ENCODE measurements at places on chromosomes 12 and 14. TPM values are rescaled to one million over a fixed set of nuclear protein-coding genes. Genes with fewer than 3 reads are reported as not detected.

Gene SIRT4
- 4.3 TPM for total RNA-seq

- peak overlapping the region; percentile 66 for H3K27ac ChIP-seq
- H3K27me3 ChIP-seq, result no peaks in the 10 kb centered on the region
- peaks cover 4% of the 10 kb centered on the region for H3K36me3 ChIP-seq
- H3K4me3 ChIP-seq, result no peak overlapping the region
- DNase-seq, result no peak
These were observed 58.3 kb downstream of the ZC3H14 start for GRCh38 chr14:88621100-88621499.

GRCh38 chr12:8088574-8088973 is 6.5 kb downstream of the NECAP1 start:
- no peaks in the 10 kb centered on the region for H3K27me3 ChIP-seq
- 0 out of 2 replicates have a peak, but pooled peaks cover 4% of the 10 kb centered on the region for H3K4me1 ChIP-seq
- no peak overlapping the region for H3K4me3 ChIP-seq
- DNase-seq, result no peak
- peaks cover 30% of the 10 kb centered on the region for H3K36me3 ChIP-seq
- H3K27ac ChIP-seq, result no peak overlapping the region

GRCh38 chr14:48304729-48305128 is 629.3 kb upstream of the MDGA2 start:
- H3K27me3 ChIP-seq, result no peaks in the 10 kb centered on the region
- no peak overlapping the region for H3K27ac ChIP-seq
- no peak for DNase-seq
- no peak overlapping the region for H3K4me3 ChIP-seq
- peaks cover 7% of the 10 kb centered on the region for H3K4me1 ChIP-seq

DNA sequence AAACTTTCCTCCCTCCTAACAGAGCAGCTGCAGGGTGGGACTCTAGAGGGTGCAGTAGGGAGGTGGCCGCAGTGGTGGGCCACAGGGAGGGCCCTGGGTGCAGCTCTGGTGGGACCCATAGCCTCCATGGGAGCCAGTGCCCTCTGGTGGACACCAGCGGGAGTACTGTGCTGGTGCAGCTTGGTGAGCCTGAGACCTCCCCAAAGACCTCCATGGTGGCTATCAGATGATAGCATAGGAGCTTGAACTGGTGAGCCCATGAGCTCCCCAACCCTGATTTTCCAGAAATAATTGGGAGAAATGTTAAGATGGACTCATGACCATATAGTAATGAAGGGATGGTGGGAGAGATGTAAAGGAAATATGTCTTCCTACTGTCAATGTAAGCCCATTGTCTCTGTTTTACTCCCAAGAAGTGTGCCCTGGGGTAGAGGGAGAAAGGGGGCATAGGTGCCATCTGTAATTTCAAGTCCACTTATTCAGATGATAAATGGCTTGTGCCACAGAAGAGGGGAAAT is 98.7 kb downstream of the GAS2L3 start:
- H3K27ac ChIP-seq, result no peak overlapping the region
- DNase-seq, result peak; percentile 85
- H3K27me3 ChIP-seq, result no peaks in the 10 kb centered on the region
- H3K4me3 ChIP-seq, result no peak overlapping the region

DNA sequence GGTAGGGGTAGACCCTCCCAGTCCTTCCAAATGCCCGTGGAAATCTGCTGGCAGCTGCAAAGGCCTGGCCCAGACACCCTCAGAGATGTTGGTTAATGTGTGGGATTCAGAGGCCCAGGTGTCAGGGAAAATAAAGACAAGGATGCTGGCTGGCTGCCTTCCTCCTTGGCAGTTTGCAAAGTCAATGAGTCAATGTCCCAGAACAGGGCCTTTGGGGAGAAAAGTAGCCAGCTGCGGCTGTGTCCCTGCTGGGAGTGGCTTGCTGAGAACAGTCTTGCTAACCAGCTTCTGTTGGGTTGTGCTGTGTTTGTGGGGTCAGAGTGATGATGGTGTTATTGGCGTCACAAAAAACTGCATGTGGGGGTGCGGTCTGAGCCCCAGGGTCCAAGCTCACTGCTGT is 29.2 kb downstream of the GLRX5 start:
- H3K27ac ChIP-seq, result no peak overlapping the region
- peaks cover 29% of the 10 kb centered on the region for H3K27me3 ChIP-seq
- H3K4me3 ChIP-seq, result no peak overlapping the region
- peaks cover 21% of the 10 kb centered on the region for H3K4me1 ChIP-seq
- no peaks in the 10 kb centered on the region for H3K36me3 ChIP-seq
- no peak for DNase-seq

- peaks cover 47% of the 10 kb centered on the region for H3K27me3 ChIP-seq
- DNase-seq, result peak; percentile 81
- no peaks in the 10 kb centered on the region for H3K36me3 ChIP-seq
- H3K4me1 ChIP-seq, result peaks cover 20% of the 10 kb centered on the region
These were observed at the start of gene MSRB3 for GRCh38 chr12:65278576-65279368. TSS of gene MSRB3 (plus strand) at chr12:65278683. CDS start at chr12:65308580, 29,897 bp downstream.

DNA sequence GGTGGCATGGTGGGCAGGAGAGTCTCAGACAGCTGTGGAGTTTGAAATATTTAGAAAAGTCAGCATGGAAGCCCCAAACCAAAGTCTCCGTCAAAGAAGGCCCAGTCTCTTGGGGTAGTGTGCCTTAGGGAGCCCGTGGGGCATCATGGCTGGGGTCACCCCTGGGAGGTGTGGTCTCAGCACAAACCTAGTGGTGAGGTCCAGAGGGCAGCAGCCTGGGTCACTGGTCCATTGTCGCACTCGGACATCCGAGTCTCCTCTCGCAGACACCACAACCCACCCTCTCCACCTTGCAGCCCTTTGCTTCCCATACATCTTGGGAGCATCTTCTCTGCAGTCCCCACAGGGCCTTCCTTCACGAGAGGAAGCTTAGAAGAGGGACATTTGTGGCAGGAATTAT is 588.0 kb upstream of the TMEM132C start:
- no peak overlapping the region for H3K27ac ChIP-seq
- peaks cover 32% of the 10 kb centered on the region for H3K36me3 ChIP-seq
- H3K4me3 ChIP-seq, result no peak overlapping the region

Gene XRCC3
- total RNA-seq, result 46.7 TPM

Gene BMP4
- 8.4 TPM for total RNA-seq

Measured in WTC11 (cell line).